Progenitor cell of endocrine pancreas (in vitro differentiated cells): ENCODE measurements at places on chromosomes 5 and 9. TPM values are rescaled to one million over a fixed set of nuclear protein-coding genes. Genes with fewer than 3 reads are reported as not detected.

The PCA3 gene
- 0.22 and 0.31 TPM in 2 replicates for total RNA-seq

DNA sequence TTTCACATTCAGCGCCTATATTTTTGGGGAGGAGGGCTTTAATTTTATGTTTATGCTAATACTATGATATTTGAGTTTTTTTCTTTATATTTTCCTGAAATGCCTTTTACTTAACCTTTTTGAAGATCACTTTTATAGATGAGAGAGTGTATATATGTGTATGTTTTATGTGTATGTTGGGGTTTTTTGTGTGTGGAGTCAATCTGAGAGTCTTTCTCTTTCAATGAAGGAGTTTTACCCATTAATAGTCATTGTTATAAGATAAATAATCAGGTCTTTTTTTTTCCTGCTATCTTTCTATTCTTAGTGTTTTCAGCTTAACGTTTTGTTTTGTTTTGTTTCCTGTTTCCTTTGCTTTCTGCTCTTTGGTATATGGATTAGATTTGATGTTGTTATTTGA, 112.2 kb downstream of the TEX10 start:
- DNase-seq, result no peak

The SLC6A18 gene
- not detected in 2 replicates for total RNA-seq

- DNase-seq, result peak; percentile 79
These were observed 12.2 kb upstream of the OR13J1 start for GRCh38 chr9:35882263-35882848.

- DNase-seq, result no peak
These were observed 200.4 kb downstream of the SREK1 start for GRCh38 chr5:66344544-66344943.

DNA sequence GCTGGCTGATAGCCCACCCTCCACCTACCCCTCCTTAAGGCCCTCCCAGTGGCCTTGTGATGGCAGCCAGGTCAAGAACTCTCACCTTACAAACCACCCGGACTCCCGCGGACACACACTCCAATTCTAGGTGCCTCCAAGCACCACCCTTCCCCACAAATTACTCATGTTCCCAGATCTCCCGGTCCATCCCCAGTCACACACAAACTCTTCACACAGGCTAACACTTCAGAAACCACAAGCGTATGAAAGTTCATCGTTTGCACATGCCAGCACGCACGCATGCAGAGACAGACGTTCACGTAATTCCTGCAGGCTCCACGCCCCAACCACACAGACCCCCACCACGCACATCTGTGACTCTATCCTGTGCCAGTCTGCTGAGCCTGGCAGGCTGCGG, 18.0 kb downstream of the NR5A1 start:
- DNase-seq, result no peak

- peak; percentile 13 for DNase-seq
These were observed 726.1 kb downstream of the BRINP1 start for GRCh38 chr9:118643118-118643517.

DNA sequence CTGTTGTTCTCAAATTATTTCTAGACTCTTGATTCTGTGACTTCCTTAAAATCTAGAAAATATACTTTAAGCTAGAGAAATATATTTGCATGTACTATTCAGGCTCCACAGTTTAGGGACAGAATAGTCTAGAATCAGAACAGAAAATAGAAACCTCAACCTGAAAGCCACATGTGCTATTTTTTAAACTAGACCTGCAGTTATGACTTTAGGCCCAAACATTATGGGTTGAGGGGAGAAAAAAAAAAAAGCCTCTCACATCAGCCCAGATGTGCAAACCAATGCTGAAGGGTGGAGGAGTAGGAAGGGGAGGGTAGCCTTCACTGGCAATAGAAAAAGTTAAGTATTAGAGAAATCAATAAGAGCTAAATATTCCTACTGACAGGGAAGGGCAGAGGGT, 35.7 kb downstream of the ELL2 start:
- no peak for DNase-seq

- DNase-seq, result no peak
These were observed 424 bp downstream of the INSYN2B start for GRCh38 chr5:169979871-169980270.

DNA sequence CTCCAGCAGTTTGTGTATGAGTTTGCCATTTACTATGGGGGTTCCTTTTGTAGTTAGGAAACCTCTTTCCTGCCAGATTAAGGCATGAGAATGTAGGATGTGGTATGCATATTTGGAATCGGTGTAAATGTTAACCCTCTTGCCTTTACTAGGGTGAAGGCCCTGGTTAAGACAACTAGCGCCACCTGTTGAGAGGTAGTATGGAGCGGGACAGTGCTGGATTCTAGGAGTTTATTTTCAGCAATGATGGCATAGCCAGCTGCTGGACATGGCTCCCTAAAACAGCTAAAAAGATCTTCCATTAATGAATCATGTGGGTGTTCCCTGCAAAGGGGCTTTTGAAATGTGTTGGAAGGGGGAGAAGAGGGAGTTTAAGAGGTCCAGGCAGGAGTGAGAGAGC, 30.7 kb upstream of the GPX3 start:
- DNase-seq, result no peak

The F2RL2 gene
- total RNA-seq, result 0.16 TPM in 1 of 2 replicates, not detected in the other

The SLC25A48 gene
- 0.34 and 0.69 TPM in 2 replicates for total RNA-seq

GRCh38 chr5:123914333-123914732, 402.4 kb downstream of the CSNK1G3 start:
- no peak for DNase-seq

DNA sequence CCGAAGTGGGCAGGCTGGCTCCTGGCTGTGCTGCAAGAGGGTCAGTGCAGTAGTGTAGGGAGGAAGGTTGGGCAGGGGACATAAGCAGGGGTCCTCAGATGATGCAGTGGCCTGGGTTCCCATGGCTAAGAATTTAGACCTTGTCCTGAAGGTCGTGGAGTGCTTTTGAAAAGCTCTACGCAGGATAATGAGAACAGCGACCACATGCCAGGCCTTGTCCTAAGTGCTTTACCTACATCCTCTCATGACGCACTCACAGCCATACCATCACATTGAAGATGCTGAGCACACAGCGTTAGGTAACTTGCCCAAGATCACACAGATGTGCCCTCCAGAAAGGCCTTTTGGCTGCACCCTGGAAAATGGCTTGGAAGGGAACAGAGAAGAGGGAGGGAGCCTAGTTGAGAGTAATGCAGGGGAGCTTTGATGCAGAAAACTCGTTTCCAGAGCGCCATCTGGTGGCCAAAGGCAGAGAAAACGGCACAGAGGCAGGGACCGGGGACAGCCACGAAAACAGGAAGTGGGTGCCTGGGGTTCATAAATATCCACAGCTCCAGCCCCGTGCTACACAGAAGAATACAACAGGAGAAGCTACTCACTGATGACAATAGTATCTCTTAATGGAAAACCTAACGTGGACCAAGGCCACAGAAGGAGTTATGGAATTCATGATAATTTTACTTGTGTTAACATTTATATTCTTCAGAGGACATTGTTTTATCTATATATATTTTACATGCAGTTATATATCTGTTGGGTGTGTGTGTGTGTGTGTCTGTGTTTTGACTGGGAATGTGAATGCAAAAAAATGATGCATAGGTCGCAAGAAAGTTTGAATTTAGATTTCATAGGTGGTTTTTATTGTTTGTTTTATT, 2.7 kb upstream of the PCDH12 start:
- peak; percentile 80 for DNase-seq

- no peak for DNase-seq
These were observed 127.2 kb upstream of the PITX1 start for GRCh38 chr5:135161221-135161620.

GRCh38 chr9:79570448-79571308, 1.1 kb upstream of the TLE4 start:
- peak; percentile 33 for DNase-seq

The TMC1 gene
- not detected in 2 replicates for total RNA-seq

DNA sequence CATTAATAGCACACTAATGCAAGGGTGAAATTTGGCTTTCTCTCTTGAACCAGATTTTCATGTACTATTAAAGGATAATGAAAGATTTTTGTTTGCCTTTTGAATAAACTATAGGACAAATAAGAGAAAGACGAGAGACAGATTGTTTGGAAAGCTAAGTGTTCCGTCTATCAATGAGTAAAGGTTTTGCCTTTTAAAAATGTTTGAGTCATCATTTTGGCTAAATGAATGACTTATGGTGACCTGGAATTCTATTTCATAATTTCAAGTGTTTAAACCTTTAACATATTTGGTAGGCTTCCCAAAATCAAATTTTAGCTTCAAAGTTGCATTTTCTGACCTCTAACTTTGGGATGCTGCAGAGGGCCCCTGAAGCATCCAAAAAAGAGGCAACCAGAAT, 145.2 kb downstream of the SLC25A46 start:
- DNase-seq, result no peak

GRCh38 chr5:106699796-106700195, 970.9 kb downstream of the EFNA5 start:
- DNase-seq, result no peak

DNA sequence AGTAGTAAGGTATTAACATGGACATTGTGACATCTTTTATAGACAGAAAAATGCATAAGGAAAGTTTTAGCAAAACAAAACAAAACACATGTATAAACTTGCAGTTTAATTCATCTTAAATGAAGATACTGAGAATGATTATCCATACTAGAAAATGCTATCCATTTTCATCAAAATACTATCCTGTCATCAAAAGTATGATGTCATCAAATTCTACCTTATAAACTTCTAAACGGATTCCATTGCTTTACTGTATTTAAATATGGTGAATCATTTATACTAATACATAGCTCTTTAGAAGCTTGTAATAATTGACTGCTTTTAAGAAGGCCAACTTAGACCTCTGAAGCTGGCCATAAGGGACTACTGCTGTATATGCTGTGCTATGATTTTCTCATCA, 221.0 kb downstream of the EDIL3 start:
- DNase-seq, result no peak

DNA sequence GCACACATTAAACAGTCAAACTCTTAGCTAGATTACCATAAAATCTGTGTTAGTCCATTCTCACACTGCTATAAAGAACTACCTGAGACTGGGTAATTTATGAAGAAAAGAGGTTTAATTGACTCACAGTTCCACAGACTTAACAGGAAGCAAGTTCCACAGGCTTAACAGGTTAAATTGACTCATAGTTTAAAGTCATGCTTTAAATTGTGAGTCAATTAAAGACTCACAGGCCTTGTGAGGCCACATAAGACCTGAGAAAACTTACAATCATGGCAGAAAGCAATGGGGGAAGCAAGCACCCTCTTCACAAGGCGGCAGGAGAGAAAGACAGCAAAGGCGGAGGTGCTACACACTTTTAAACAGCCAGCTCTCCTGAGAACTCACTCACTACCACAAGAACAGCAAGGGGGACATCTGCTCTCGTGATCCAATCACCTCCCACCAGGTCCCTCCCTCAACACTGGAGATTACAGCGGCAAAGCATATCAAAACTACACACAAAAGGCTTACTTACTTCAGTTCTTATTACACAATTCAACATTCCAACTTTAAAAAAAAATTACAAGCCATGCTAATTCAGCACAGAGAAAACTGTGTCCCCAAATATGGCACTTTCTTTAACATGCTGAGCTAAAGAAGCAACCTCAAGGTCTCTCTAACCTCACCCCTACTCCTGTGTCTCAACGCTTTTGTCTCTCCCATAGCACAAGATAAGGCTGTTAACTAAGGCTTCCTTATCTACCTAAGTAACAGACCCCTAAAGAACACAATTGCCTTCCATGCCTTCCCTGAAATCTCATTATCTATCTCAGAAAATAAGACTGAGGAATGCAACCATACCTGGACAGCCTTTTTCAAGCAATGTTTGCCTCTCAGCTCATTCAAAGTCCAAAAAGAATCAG, 805.1 kb downstream of the NR2F1-AS1 start:
- DNase-seq, result no peak

- DNase-seq, result no peak
These were observed 265.5 kb downstream of the GRIA1 start for GRCh38 chr5:153755913-153756500.

GRCh38 chr5:107572715-107573368, 97.9 kb downstream of the EFNA5 start:
- no peak for DNase-seq

DNA sequence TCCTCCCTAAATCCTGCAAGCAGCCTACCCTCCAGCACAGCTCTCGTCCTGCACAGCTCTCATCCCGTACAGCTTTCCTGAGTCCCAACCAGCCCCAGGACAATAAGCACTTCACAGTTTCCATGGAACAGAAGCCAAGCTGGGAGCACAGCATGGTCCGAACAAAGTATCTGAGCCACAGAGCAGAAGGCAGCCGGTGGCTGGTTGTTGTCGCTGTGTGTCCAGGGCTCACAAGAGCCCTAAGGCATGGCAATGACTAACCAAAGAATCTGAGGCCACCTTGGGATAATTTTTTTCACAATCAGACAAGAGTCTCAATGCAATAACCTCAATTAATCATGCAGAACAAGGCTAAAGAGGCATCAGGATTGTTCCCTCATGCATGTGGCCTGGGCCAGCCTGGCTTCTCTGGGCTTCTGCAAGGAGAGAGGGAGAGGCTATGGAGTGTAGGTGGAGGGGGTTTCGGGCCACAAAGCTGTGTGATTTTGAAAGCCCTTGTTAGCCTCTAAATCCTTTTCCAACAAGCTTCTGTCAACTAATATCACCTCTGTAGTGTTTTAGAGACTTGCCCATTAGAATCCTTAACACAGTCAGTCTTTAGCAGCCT, 323.4 kb downstream of the PIK3R1 start:
- DNase-seq, result no peak

GRCh38 chr5:131169810-131170539, 769 bp upstream of the LYRM7 start:
- no peak for DNase-seq

The PCDHB2 gene
- total RNA-seq, result 75.5 and 80.4 TPM in 2 replicates

DNA sequence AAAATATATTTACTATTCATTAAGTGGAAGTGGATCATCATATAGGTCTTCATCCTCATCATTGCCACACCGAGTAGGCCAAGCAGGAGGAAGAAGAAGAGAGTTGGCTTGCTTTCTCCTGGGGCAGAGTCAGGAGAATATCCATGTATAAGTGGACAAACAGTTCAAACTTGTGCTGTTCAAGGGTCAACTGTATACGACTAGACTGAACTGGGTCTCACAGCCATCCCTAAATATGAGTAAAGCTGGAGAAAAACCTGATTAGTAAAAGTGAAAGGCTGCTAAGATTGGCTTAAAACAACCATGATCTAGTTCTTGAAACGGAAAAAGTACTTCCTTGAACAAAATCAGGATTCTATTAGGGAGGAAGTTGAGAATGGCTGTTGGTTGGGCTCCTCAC, 276.7 kb upstream of the ADRA1B start:
- no peak for DNase-seq

- DNase-seq, result no peak
These were observed 398.4 kb downstream of the MED10 start for GRCh38 chr5:5979761-5980537.
